T-helper 9 cell (primary cell): ENCODE measurements at places on chromosomes 12 and 14.

DNA sequence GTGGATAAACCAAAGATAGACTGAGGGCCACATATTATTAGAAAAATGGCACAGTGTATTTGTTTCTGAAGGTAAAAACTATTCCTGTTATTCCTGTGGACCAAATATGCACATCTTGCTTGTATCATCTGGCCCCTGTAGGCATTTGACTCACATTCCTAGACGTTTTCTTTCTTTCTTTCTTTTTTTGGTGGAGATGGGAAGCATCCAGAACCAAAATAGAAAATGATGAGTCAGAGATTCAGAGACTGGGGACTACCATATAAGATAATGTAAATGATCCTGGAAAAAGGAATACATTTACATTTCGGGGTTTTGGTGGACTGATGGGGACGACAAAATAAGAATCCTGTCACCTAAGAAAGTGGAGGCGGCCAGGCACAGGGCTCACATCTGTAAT is 24.2 kb downstream of the TRIM9 start:
- no peak for DNase-seq

GRCh38 chr14:102822311-102822863 is 45.1 kb downstream of the TRAF3 start:
- no peak for DNase-seq

DNA sequence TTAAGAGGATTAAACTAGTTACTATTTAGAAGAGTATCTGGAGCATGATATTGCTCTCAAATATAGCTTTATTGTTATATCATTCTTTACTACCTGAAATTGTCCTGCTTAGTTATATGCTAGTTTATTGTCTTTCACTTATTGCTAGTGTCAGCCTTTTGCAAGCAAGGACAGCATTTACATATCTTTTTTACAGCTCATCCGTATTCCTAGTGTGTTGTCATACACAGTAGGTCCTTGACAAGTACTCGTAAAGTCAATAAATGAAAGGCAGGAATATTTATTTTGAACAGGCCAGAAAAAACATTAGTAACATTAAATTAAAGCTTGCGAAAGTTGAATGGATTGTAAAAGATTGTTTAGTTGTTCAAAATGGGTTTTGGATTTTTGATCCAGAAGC is 35.0 kb downstream of the CRADD start:
- DNase-seq, result no peak

DNA sequence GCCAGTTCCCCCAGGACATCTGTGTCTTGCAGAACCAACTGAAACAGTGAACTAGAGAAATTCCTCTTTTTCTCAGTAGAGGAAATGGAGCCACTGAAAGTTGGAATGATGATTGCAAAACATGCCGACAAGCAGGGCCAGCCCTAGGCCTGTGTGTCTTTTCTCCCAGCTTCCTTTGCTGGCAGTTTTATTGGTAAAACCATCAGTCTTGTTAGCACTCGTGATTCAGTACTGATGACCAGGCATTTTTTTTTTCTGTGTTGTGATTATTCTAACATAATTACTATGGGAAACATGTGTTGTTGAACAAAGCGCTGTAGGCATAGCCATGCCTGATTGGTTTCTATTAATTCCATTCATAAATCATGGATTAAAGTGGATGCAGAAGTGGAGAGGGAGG is 620.7 kb downstream of the AACS start:
- no peak for DNase-seq

DNA sequence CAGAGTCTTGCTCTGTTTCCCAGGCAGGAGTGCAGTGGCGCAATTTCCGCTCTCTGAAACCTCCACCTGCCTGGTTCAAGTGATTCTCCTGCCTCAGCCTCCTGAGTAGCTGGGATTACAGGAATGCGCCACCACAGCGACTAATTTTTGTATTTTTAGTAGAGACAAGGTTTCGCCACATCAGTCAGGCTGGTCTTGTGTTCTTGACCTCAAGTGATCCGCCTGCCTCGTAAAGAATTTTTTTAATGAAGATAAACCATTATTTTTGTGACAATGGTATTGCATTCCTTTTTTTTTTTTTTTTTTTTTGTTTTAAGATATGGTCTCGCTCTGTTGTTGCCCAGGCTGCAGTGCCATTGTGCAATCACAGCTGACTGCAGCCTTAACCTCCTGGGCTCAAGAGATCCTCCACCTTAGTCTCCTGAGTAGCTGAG is 25.8 kb downstream of the ACVR1B start:
- DNase-seq, result no peak

DNA sequence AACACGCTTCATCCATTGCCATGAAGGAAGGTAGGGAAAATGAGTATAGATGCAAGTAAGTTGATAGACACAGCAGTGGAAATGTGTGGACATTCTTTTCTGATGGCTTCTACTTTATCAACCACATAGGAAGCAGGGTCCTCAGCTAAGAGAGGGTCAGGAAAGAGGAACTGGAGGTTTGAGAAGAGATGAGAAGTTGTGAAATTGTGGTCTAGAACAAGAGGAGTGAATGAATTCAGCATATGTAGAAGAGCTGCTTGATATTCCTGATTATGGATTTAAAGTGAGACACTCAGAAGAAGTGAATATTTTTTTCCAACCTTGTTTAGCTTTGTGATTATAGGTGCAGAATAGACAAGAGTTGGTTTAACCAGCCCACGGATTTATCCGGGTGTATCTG is 128.5 kb downstream of the SLC15A5 start:
- DNase-seq, result no peak
